ENCODE measurements at places on chromosomes 16 and 17. TPM values are rescaled to one million over a fixed set of nuclear protein-coding genes. Genes with fewer than 3 reads are reported as not detected.

Gene CACNG4
- 0.99 TPM for total RNA-seq

Gene RSAD1
- total RNA-seq, result 12.8 TPM

Gene BPTF
- 39.3 TPM for total RNA-seq

Gene ARL17B
- 15.3 TPM for total RNA-seq

Gene LGALS3BP
- 265 TPM for total RNA-seq

Gene MAFG
- 12.1 TPM for total RNA-seq

All from airway epithelial cell (primary cell).